ENCODE measurements at places on chromosomes 12 and 14.

DNA sequence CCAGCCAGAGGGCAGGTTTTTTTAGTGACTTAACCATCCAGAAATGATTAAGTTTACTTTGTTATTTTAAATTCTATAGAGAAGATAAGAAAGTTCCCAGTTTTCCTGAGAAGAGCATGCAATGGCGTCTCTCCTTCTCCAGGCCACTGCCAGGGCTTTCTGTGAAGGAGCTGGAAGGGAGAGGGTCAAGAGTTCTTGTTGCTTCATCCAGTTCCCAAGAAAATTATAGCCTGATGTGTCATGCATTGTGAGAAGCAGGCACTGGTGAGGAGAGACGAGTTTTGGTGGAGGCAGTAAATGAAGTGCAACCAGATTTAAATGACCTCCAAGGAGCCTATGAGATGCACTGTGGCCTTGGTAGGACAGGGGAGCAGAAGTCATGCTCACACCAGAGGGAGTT, 14.2 kb downstream of the ELK3 start:
- no peak for DNase-seq

DNA sequence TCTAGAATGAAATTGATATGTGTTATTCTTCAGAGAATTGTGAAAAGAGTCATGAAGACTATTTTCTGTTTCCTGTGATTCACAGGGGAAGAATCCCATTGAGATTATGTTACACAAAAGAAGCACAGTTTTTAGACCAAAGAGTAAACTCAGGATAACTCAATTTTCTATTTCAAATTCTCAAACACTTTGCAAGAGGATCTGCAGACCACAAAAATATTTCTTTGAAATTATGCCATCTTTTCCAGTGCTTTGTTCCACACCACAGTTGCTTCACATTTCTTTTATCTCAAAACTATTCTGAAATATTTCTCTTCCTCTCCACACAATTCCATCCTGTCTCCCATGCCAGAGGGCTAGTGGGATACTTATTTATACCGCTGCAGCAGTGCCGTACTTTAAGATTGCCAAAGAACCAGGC, 188.9 kb upstream of the FOXG1 start:
- DNase-seq: no peak

GRCh38 chr12:26133521-26133920, 8.7 kb upstream of the BHLHE41 start:
- DNase-seq: no peak

DNA sequence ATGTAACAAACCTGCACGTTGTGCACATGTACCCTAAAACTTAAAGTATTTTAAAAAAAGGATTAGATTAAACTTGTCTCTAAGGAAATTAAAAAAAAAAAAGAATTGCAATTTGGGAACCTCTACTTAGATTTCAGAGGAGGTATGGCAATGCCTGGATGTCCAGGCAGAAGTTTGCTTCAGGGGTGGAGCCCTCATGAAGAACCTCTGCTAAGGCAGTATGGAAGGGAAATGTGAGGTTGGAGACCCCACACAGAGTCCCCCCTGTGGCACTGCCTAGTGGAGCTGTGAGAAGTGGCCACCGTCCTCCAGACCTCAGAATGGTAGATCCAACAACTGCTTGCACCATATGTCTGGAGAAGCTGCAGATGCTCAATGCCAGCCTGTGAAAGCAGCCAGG, 279.6 kb upstream of the CCDC196 start:
- DNase-seq: no peak

- DNase-seq: no peak
Observed at GRCh38 chr12:131438881-131439280, 272.0 kb upstream of the SFSWAP start.

GRCh38 chr14:80393766-80394165, 182.5 kb upstream of the DIO2 start:
- no peak for DNase-seq

DNA sequence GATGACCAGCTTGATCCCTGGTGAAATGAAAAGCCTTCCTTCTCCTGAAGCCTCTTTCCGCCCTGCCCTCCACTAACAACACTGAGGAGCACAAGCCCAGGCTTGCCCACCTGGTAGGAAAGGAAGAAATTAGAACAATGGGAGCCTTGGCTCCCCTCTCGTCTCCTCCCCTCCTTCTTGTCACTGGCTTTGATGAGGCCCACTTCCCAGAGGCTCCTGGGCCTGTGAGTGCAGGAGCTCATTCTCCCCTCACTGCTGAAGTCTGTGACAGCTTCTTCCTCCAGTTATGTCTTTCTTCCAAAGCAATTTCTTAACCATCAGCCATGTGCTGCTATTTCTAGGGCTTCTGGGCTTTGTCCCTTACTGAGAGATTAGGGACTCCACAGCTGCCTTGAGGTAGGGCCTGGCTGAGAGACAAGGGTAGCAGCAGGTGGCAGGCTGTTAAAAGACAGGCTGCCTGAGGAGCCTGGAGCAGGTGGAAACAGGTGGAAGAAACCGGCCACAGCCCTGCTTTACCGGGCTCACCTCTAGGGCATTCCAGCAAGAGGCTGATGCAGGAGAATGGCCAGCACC, 53.6 kb upstream of the SRSF5 start:
- peak; percentile 46 for DNase-seq

DNA sequence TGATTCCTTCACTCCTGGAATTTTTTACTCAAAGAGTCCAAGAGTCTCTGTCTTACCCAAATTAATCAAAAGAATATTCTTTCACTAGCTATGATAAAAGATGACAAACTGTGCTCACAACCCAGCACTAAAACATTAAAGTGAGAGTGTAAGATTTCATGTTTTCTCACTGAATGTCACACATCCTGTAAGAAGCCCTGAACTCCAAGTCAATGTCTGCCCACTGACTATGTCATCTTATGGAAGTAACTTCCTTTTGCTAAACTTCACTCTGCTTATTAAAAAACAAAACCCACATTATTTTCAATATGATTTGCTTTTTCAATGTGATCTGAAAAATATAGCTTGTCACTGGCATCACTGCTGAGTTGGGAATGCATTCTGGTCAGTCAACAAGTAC, 15.6 kb downstream of the SPRING1 start:
- DNase-seq: no peak

DNA sequence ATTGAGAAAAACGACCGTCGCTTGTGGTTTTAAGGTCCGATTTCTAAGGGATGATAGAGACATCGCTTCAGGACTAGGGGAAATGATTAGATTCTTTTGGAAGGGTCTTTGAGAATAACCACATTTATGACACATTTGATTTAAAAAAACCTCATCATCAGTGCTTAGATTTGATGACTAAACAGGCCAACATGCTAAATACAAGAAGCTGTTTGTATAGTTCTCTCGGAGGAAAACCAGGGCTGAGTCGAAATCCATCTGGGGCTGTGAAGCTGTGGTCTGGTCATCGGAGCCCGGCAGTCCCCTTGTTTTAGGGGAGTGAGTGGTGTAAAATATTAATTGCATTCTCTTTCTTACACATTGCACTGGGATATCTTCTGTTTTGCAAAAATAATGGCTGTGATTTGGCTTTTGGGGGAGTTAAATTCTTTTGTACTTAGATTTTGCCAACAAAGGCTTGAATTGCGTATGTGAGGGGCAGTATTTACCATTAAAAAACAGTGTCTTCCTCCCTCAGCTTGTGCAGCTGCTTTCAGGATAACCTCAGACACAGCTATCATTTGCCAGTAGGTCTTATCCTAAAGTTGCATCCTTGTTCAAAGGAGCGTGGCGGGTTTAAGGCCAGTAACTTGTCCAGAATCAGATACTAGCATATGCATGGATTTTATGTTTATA, 550 bp downstream of the GNG2 start:
- no peak for DNase-seq

DNA sequence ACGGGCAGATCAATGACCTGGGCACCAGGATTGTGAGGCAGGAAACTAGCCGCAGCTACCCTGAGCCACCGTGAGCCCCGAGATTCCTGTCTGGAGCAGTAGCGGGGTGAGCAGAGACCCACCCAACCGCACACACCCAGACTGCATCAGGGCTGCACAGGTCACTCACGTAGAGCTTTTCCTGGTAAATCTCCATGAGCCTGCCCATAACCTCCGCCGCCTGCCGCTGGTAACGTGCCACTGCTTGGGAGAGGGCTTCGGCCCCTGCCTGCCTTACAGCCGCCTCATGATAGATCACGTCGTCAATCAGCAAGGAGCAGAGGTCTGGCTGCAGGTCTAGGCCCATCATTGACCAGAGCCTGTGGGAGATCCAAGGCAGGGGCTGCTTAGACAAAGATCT, 38.5 kb upstream of the RAB35 start:
- no peak for DNase-seq

DNA sequence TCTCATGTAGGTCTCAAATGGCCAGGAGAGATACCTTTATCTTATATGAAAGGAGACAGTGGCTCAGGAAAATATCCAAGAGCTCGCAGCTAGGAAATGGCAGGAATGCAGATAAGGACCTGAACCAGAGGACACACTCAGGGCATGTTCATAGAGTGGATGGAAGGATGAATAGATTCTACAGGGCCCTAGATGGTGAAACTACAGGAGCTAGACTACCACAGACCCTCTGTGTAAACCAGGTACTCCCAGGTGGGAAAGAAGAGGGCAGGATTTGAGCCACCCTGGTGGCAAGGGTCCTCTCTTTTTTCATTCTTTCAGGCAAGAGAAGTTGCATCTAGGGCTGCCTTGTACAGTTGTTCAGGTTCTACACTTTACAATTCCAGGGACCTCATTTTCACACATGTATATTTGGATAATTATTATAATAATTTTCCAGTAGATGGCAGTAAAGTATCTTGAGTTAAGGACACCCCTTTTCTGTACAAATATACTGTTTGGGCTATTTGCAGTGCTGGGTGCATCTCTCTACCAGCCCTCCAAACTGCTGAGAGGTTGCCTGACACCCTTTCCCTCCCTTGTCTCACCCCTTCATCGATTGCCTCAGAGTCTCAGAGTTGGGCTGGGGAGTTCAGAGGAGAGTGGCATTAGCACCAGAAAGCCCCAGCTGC, 10.5 kb upstream of the ZDHHC22 start:
- no peak for DNase-seq

- peak; percentile 32 for DNase-seq
Observed at GRCh38 chr12:15719230-15719629, 70.0 kb downstream of the EPS8 start.

GRCh38 chr14:24234095-24235005, 1.6 kb downstream of the GMPR2 start:
- DNase-seq: no peak

GRCh38 chr14:33596211-33597080, 354.4 kb downstream of the EGLN3 start:
- no peak for DNase-seq

DNA sequence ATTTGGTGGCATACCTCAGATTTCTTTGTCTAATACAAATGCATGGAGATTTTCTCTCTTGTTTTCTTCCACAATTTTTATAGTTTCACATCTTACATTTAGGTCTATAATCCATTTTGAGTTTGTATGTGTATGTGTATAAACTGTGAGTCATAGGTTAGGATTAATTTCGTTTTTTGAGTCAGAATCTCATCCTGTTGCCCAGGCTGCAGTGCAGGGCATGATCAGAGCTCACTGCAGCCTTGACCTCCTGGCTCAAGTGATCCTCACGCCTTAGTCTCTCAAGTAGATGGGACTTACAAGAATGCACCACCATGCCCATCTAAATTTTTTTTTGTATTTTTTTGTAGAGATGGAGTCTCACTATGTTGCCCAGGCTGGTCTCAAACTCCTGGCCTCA, 71.6 kb downstream of the OTOGL start:
- no peak for DNase-seq

- no peak for DNase-seq
Observed at GRCh38 chr12:53652366-53652765, 23.5 kb downstream of the ATP5MC2 start.

- DNase-seq: no peak
Observed at GRCh38 chr12:59036347-59036746, 116.0 kb upstream of the LRIG3 start.

- DNase-seq: no peak
Observed at GRCh38 chr14:32905013-32905412, 33.7 kb upstream of the NPAS3 start.

GRCh38 chr14:100532154-100532861, 54.9 kb downstream of the BEGAIN start:
- no peak for DNase-seq

DNA sequence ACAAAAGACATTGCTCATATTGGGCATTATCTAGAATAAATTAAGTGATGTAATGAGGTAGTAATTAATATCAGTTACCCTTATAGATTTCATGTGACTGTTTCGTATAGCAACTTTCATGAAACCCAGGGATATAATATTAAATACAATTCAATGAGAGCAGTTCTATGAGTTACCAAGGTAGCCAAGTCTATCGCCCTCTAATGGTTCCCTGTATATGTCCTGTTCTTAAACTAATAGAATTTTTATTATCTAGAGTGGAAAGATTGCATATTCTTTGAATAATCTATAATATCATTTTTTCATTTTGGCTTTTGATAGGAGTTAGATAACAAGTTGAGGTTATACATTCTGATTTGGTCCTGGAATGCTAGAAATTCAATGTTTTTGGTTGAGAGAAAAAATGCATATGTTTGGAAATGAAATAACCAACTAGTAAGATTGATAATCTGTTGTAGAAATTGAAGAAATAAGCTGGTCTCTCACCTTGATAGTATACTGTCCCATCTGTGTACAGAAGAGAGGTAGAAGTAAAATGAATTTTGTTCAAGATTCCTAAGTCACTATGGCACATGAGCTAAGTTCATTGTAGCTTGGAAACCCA, 59.7 kb downstream of the SCFD1 start:
- no peak for DNase-seq

DNA sequence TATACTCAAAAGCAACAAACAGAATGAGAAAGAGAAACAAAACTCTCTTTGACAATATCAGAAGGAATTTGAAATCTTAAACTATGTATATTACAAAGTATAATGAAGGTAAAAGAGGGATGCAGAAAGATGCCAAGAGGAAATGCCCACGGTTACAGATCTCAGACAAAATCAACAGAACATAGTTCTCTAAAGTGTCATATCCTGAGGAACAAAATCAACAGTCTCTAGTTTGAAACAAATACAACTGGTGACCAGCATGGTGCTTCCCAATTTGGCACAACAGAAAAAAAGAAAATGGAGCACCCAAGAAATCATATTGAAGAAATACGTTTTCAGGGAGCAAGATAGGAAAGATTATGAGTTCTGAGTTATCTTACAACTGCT, 116.5 kb downstream of the METTL25 start:
- no peak for DNase-seq

GRCh38 chr12:9669019-9669326, 540 bp upstream of the CLEC2D start:
- no peak for DNase-seq
